IPS DF 6.9 (cell line): ENCODE measurements at places on chromosomes 5 and 9.
A peak's percentile ranks its signal among the peaks of the same experiment; 100 is the strongest.

DNA sequence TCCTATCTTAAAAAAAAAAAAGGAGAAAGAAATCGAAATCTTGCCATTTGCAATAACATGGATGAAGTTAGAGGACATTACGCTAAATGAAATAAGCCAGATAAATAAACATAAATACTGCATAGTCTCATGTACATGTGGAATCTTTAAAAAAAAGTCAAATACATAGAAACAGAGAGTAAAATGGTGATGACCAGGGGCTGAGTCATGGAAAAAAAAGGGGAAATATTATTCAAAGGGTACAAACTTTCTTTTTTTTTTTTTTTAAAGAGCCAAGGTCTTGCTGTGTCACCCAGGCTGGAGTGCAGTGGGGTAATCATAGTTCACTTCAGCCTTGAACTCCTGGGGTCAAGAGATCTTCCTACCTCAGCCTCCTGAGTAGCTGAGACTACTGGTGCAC is 310.1 kb downstream of the ZNF608 start:
- DNase-seq = no peak

GRCh38 chr9:86469476-86470250 is 115.5 kb upstream of the TUT7 start:
- DNase-seq = no peak

DNA sequence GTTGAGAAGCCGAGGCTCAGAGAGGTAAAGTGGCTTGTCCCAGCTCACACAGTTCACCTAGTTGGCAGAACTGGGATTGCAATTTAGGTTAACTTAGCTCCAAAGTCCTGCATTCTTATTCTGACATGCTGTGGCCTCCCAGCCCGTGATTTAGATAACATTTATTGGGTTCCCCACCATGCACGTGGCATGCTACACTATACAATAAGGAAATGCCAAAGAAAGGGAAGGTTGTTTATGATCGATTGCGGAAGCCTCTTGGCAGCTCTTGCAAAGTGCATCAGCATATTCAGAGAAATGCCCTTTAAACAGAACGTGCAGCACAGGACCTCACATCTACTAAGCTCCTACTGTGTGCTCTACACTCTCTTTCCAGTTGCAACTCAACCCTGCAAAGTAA is 3.2 kb downstream of the NEURL1B start:
- no peak for DNase-seq

GRCh38 chr9:115211413-115212124 is 93.6 kb upstream of the TNC start:
- no peak for DNase-seq

DNA sequence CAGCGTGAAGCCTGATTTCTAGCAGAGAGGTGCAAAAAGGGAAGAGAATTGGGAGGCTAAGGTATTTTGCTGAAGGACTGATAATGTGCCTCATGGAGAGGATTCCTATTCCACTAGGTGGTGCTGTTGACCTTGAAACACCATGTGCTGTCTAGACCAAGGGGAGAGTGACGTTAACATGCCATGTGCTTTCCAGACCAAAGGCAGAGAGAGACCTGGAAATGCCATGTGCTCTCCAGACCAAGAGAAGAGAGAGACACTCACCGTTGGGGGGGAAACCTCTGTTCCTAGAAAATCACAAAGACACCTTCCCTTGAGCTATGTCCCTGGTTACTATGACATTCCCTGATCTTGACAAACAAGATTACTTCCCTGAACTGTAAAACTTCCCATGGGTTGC is 286.0 kb upstream of the TUSC1 start:
- peak; percentile 87 for DNase-seq

DNA sequence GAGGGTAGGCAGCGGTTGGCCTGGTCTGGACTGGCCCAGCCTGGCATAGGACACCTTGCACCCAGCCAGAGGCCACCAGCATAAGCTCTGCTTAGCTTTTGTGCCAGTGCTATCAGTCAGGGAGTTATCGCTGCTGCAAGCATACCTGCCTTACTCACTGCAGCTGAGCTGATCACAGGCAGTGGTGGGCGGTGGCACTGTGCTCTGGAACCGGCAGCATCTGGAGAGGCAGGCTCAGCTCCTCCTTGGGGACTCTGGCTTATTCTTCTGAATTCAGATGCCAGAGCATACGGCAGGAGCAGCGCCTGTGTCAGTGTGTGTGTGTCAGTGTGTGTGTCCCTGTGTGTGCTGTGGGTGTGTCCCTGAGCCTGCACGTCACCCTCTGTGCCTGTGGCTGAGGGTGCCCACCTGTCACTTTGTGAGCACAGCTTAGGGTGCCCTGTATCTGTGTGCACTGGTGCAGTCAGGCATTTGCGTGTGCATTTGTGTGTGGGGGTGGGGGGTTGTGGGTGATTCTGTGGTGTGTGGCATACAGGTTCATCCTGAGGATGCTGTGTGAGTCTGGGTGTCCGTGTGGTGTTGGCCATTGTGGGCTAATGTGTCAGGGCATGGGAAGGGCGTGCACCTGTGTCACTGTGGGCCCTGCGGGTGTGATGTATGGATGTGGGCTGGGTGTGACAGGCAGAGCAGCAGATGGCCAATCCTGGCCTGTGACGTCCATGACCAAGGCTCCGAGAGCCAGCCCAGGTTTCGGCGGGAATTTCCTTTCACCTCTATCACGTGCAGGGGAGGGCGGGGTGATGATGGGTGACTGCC is 23.5 kb downstream of the LMX1B start:
- DNase-seq = no peak

DNA sequence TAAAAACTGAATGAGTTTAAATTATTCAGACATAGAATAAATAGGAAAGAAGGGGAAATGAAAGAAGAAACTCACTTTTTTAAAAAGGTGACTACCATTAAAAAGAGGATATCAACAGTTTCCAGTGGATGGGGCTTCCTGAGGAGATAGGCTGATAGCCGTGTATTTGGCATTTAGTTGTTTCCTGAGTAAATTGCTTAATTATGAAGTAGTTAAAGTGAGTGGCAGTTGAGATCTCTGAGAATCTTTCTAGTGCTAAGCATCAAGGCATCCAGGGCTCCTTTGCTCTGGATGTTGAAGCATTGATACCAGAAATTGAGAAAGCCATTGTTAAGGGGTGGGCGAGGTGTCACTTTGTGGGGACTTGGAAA is 2.7 kb downstream of the TNFAIP8 start:
- DNase-seq = no peak
